ENCODE measurements at places on chromosomes 7 and 10.

DNA sequence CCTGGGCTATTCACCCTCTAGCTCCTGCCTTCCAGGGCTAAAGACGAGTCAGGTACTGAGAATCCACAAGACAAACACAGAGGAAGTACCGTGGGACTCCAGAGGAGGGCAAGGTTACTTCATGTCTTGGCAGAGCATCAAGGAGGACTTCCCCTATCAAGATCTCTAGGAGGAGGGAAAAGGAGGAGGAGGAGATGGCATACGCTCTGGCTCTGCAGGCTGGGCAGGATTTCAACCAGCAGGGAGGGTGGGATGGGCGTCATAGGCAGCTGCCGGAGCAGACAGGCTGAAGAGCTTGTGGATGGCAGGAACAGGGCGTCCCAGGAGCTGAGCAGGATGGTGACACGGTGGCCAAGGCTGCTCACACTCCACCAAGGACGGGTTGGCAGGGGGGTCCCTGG lies 21.3 kb downstream of the MDH2 start:
- DNase-seq, result peak; percentile 63

- no peak for DNase-seq
Observed at GRCh38 chr7:80440883-80441282, 71.0 kb downstream of the GNAT3 start.

DNA sequence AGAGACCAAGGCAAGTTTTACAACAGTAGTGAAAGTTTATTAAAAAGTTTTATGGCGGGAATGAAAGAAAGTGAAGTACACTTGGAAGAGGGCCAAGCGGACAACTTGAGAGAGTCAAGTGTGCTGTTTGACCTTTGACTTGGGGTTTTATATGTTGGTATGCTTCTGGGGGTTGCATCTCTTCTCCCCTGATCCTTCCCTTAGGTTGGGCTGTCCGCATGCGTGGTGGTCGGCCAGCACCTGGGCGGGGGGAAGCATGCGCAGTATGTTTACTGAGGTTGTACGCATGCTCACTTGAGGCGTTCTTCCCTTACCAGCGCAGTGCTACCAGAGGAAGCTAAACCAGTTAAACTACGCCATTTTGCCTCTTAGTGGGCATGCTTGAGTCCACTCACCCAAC lies 31.9 kb downstream of the NUP42 start:
- no peak for DNase-seq

DNA sequence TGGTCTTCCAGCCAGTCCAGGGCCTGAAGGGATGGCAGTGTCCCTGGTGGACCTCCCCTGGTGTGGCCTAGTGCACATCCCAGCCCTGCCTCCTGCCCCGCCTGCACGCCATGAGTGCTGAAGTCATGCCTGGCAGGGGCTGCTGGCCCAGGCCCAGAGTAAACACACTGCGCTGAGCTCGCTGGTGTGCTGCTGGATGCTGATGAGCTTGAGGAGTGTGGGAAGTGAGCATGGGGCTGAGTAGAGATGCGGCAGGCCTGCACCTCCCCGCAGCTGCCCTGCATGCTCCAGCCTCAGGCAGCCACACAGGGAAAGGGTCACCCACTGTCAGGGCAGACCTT lies 43.2 kb downstream of the HTRA1 start:
- no peak for DNase-seq

Data from SW 1271 (cell line).